HEK293T (cell line): ENCODE measurements at places on chromosomes 5 and 9.

DNA sequence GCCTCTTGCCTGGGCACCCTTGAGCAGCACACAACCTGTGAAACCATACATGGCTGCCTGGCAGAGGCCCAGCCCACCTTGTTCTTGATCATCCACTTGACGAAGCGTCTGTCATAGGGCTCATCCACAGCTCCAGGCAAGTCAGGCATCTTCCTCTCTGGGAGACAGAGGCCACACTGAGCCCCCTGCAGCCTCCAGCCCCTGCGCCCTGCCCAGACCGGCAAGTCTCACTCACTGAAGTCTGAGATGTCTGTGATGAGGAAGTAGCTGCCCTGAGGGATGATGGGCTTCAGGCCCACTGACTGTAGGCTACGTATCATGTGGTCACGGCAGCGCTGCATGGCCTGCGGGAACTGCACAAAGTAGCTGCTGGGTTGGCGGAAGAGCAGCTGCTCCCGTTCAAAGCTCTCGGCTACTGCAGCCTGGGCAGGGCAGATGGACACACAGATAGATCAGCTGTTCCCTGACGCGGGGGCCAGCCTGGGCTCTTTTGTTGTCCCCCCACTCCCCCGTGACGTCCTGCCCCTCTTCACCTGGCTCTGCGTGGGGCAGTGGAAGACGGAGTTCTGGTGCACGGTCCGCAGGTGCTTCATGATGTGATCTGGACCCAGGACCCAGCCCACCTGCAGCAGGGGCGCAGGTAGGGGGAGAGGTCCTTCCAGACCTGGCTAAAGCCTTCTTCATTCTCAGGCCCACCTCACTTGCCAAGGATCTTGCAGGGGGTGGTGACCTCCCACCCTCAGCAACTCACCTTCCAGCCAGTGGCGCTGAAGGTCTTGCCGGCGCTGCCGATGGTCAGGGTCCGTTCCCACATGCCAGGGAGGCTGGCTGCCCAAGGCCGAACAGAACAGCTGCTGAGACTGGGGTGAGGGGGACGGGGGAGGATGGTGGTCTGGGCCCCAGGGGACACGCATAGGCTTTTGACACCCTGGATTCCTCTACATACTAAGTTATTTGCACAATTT, 5.9 kb upstream of the SPOUT1 start:
- DNase-seq = no peak

DNA sequence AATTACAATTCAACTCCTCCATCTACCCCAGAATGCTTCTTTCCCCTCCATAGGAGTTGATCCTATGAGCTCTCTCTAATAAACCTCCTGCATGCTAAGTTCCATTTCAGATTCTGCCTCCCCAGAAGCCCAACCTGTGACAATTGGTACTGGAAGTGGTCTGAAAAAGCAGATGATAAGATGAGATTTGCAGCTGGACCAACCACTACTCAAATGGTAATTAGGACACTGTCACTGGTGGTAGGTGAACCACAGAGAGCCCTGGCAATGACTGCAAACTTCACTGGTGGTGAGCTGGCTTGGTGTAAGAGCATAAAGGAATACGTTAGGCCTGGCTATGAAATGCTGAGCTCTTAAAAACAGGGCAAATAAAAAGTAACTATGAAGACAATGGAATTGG, 112.6 kb downstream of the ESM1 start:
- DNase-seq = no peak

- no peak for DNase-seq
Observed at GRCh38 chr5:121897341-121897740, 45.7 kb downstream of the FTMT start.

- DNase-seq = no peak
Observed at GRCh38 chr9:80144856-80145255, 573.1 kb downstream of the TLE4 start.

DNA sequence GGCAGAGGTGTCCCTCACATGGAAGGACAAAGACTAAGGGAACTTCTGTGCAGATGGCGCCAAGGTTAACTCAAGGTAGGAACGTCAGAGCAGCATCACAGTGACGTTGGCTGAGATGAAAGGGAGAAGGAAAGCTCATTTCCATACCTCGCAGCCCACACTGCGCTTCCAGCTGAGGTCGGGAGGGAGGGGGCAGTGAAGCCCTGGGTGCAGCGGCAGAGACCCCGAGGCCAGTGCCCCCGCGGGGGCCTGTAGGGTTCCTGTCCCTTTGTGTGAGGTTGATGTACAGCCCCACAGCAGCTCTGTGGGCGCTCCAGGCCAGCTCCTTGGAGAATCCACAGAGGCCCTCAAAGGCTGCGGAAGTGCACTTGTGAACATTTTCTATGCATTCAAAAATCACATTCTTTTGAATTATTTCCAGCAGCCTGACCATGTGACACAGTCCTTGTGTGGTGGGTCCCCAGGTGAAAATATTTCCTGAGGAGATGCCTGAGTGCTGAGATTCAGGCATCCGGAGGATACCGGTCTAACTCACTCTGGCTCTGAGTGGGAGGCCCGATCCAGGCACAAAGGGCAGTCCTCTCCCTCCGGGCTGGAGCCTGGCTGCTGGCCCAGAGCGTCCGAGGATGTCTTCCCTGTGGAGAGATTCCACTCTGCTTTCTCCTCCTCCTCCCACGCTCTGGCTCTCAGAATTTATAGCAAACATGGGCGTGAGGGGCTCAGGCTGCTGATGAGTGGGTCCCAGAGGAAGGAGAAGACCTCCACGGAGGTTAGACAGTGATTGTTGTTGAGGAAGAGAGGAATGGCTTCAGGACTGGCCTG, 150.7 kb downstream of the ICE1 start:
- no peak for DNase-seq

- peak; percentile 64 for DNase-seq
Observed at GRCh38 chr5:159316519-159317383, 13.5 kb downstream of the IL12B start.

DNA sequence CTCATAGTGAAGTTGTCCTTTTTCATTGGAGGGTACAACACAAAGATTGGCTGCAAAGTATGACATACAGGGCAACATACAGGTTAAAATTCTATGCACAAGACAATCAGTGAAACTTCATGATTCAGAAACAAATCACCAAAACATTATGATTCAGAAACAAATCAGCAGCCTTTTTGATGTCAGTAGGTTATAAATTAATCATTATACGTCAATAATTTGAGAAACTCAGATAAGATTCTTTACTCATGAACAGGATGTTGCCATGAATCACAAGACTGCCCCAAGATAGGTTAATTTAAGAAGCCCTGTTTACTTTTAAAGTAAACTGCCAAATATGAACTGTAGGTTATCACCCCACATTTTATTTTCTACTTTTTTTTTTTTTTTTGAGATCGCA, 62.2 kb upstream of the IL33 start:
- no peak for DNase-seq

DNA sequence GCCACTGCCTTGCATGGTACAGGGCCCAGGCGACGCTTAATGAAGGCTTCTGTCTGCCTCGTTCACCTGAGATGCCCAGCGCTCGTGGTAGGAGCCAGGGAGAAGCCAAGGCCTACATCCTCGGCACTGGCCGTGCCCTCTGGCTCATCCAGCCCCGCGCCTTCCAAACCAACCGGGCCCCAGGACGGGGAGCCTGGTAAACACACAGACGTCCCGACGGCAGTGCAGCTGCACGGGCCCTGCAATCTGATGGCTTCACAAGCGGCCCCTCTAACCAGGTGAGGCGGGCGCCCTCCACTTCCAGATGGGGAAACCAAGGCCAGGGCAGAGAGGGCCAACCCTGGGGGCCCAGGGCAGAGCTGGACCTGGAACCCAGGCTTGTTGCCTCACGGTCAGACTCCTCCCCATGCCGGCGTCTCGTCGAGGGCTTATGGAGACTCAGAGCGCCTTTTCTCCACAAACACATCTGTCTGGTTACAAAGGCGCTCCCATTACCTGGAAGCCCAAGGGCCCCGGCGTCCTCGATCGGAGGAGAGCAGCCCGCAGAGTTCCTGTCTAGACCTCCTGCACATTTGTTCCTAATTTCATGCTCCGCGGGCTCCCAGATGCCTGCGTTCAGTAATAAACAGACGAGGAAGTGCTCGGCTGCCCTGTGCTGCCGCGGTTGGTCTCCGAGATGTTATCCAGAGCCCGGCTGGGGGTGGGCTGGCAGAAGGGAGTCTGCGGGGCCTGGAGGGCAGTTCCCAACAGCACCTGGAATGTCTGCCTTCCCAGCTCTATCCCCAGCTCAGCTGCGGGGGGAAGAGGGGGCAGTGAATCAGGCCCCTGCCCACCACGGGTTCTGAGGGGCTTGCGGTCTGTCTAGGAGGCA, 23.5 kb downstream of the FAM163B start:
- peak; percentile 26 for DNase-seq

DNA sequence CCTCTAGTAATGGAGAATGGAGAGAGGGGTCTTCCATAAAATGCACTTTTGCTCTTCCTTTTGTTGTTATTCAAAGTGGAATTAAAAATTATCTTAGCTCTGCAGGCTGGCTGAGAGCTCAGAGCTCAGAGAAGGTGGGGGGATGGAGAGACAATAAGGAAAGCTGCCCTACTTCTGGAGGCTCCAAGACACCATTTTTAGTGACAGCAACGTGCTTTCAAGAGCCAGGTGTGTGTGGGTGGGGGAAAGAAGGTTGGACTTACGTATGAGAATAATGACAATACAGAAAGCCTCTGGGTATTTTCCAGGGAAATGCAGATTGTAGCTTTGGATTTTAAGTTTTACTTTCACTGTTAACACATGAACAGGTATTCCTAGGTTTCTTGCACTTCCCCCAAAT, 173.9 kb downstream of the TRPM3 start:
- no peak for DNase-seq

DNA sequence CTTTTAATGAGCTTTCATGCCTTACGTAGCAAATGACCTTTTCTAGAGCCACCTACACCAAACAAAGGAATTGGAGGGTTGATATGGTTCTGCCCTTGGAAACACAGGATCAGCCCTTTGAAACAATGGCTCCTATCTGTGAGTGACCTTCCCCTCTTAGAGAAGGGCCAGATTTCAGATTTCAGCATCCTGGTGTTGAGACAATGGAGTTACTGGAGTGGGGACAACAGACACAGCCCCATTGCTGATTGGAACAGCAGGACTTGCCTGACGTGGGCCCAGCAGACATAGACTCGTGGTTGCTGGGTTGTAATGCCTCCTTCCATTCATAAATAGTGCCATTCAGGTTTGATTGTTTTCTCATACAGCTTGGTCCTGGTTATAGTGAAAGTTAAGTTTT, 96.0 kb downstream of the GALNT10 start:
- DNase-seq = no peak

DNA sequence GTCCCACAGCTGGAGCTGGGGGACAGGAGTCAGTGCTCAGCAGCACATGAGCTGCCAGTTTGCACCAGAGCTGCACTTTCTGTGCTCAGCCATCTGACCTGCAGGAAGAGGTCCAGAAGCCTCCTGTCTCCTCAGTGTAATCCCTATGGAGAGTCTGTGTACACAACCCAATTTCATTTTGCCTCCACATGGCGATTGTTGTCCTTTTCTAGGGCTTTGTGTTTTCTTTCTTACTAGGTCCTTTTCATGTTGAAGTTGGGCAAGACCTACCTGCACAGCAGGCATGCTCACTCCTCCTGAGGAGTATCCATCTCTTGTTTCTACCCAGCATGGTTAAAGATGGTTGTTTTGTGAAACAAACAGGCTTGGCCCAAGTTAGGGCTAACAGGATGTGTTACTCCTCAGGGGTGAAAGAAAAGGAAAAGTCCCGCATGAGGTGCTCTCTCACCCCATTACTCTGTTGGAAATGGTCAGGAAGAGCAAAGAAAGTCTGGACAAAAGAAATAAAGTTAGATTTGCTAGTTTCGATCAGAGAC, 273.0 kb downstream of the TMEM167A start:
- no peak for DNase-seq

DNA sequence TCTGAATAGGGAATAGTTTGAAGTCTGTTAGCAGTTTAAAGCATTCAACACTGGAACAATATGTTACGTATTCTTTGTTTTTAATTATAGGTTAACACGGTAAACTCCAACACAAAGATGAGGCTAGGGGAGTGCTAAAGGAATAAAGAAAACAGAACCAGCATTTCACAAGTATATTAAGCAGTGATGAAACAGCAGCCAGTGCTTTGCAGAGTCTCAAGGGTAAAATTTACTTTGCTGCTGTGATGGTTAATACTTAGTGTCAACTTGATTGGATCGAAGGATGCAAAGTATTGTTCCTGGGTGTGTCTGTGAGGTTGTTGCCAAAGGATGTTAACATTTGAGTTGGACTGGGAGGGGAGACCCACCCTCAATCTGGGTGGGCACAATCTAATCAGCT, 30.0 kb upstream of the GSN start:
- no peak for DNase-seq

DNA sequence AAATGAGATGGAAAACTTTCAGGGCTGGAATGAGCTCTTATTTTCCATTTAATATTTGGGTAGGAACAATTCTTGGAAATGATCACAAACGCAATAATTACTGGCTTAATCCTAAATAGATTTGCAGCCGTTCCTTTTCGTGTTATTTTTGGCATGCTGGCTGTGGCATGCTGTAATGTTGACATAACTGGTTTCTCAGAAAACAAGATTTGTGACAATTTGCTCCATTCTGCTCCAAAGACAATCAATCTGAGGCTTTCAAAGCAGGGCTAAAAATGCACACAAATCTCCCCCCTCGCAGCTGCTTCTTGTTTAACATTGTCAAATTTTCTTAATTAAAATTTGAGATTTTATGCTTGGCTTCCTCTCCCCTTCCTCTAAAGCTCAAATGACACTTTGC, 151.2 kb downstream of the TTC39B start:
- no peak for DNase-seq

DNA sequence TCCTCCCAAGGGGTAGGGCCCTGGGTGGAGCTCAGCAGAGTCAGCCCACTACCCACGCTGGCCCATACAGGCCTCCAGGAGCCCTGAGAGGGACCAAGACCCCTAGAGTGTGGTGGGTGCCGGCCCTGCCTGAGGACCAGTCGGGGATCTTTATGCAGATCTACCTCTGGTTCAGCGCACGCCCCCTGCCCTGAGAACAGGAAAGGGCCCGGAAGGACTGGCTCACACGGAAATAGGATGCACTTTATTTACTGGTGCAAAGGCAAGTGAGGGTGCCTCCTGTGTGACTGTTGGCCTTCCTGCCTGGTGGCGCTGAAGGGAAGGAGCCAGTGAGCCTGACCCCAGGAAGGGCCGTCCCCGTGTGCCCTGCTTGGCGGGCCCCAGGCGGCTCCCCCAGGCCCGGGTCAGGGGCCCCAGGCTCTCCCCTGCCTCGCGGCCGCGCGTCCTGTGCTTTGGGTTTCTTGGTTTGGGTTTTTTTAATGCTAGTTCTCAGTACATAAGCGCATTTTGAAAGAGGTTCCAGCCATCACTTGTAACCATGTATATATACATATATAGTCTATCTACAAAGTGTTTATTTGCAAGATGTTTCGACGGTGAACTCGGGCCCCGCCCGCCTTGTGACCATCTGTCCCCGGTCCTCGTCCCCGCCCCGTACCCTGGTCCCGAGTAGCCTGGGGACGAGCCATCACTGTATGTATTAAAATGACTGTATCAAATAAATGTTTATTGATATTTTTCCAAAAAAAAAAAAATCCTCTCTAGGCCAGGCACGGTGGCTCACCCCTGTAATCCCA, 76.4 kb upstream of the ROR2 start:
- DNase-seq = no peak

- peak; percentile 75 for DNase-seq
Observed at GRCh38 chr9:137227054-137227852, at the start of gene RNF224. Gene RNF224 (plus strand): TSS chr9:137227502. CDS start chr9:137228336, 834 bp downstream.
